Activated CD4-positive, alpha-beta T cell treated with anti-CD3 and anti-CD28 coated beads, Interleukin-2, amount 50 U/mL, for 24 hours (primary cell): ENCODE measurements at places on chromosomes 5 and 9.

DNA sequence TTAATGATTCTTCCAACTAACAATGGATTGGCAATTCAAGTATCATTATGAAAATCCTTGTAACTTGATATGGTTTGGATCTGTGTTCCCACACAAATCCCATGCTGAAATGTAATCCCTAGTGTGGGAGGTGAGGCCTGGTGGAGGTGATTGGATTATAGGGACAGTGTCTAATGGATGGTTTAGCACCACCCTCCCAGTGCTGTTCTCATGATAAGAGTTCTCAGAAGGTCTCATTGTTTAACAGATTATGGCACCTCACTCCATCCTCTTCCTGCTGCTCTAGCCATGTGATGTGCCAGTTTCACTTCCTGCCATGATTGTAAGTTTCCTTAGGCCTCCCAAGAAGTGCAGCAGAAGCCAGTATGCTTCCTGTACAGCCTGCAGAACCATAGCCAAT lies 1116.2 kb upstream of the EDIL3 start:
- no peak for DNase-seq

GRCh38 chr5:35820735-35821134 lies 36.0 kb upstream of the IL7R start:
- DNase-seq: no peak

- no peak for DNase-seq
Observed at GRCh38 chr5:55929020-55929799, 65.6 kb downstream of the IL6ST start.

GRCh38 chr9:108526518-108526917 lies 329.3 kb downstream of the ACTL7B start:
- DNase-seq: no peak

DNA sequence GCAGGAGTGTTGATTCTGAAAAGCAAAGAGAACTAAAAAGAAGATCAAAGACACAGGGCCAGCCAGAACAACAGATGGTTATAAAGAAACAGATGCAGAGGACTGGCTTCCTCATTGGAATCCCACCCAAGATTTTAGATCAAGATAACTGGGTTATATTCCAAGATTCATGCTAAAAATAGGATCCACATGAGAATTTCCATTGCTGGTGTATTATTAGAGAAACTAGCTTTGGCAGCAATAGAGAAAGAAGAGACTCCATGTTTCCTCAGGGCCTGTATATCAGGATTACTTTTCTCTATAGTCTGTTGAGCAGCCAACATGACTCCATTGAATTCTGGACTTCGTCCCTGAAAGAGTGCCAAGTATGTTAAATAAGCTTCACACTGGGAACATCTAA lies 367.3 kb downstream of the TUSC1 start:
- DNase-seq: no peak

- DNase-seq: no peak
Observed at GRCh38 chr5:140563596-140563995, 802 bp downstream of the APBB3 start.

- no peak for DNase-seq
Observed at GRCh38 chr5:121055586-121055985, 591.5 kb downstream of the PRR16 start.
